Testis (tissue), 5 donors: ENCODE measurements at places on chromosomes 3 and 15. TPM values are rescaled to one million over a fixed set of nuclear protein-coding genes. Genes with fewer than 3 reads are reported as not detected.

TPRG1 gene
- 15.5 TPM for polyA plus RNA-seq

GRCh38 chr3:88031642-88032077 is 27.1 kb downstream of the CGGBP1 start:
- DNase-seq, result no peak
- H3K36me3 ChIP-seq, result no peaks in the 10 kb centered on the region
- H3K4me1 ChIP-seq, result no peaks in the 10 kb centered on the region

AGBL1 gene
- 0.70 TPM for polyA plus RNA-seq

FES gene
- 14.4 TPM for polyA plus RNA-seq

DNA sequence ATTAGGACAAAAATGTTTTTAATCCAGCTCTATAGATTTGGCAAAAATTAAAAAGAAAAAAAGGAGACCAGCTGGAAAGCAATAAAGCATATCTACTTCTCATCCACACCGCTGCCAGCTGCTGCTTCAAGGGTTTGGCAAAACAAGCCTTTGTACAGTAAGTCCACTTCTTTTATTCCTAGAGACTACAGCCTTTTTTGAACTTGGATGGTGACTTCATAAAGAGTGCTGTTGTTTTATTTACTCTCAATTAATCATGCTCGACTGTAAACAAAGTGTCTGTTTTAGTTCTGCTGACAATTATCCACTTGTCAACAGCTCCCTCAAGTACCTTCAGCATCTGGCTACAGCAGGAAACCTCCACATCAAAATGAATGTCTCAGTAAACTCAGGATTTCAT is 12.3 kb upstream of the FOXB1 start:
- H3K4me1 ChIP-seq, result no peaks in the 10 kb centered on the region
- H3K27me3 ChIP-seq, result peaks cover 4% of the 10 kb centered on the region
- no peak for DNase-seq
- H3K4me3 ChIP-seq, result no peak overlapping the region
- H3K36me3 ChIP-seq, result no peaks in the 10 kb centered on the region
- H3K27ac ChIP-seq, result no peak overlapping the region

DNA sequence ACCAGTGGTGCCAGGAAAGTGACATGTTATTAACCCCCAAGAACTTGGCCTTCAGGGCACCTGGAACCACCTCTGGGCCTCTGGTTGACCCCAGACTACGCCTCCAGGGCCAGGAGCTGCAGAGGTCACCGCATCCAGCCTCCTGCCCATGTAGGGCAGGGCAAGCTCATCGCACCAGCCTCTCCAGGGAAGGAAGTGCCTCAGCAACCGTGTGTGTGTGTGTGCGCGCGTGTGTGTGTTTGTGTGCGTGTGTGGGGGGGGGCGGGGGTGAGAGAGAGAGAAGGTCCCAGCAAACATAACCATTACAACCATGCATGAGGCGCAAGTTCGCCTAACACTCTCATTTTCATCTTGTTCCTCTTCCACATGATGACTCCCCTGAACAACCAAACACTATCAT is 31.8 kb downstream of the RAB6B start:
- no peak overlapping the region for H3K27ac ChIP-seq
- no peaks in the 10 kb centered on the region for H3K36me3 ChIP-seq
- H3K4me3 ChIP-seq, result no peak overlapping the region
- no peaks in the 10 kb centered on the region for H3K27me3 ChIP-seq
- DNase-seq, result no peak
- peaks cover 9% of the 10 kb centered on the region for H3K4me1 ChIP-seq

GRCh38 chr3:34351882-34352777 is 553.7 kb downstream of the PDCD6IP start:
- H3K4me1 ChIP-seq, result no peaks in the 10 kb centered on the region
- no peak for DNase-seq
- H3K36me3 ChIP-seq, result no peaks in the 10 kb centered on the region
- no peak overlapping the region for H3K4me3 ChIP-seq
- no peak overlapping the region for H3K27ac ChIP-seq

DNA sequence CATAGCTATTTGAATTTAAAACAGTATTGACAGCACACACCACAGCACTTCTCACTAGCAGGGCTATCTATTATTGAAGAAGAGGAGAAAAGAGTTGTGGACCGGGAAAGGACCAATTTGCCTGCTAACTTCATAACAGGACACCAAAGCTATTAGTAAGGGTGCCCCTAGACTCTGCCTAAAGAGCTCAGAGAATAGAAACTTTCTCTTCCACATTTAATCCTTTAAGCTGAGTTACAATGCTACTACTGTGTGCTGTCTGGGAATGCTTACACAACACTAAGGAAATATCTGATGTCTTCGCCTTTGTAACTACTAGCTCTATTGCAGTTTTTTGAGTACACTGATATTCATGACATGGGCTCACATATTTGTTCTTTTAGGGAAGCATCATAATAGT is 13.5 kb upstream of the AADAC start:
- no peak overlapping the region for H3K27ac ChIP-seq
- H3K27me3 ChIP-seq, result no peaks in the 10 kb centered on the region
- no peaks in the 10 kb centered on the region for H3K4me1 ChIP-seq
- H3K4me3 ChIP-seq, result no peak overlapping the region
